Islet precursor cell (in vitro differentiated cells): ENCODE measurements at places on chromosomes 6 and 20.

DNA sequence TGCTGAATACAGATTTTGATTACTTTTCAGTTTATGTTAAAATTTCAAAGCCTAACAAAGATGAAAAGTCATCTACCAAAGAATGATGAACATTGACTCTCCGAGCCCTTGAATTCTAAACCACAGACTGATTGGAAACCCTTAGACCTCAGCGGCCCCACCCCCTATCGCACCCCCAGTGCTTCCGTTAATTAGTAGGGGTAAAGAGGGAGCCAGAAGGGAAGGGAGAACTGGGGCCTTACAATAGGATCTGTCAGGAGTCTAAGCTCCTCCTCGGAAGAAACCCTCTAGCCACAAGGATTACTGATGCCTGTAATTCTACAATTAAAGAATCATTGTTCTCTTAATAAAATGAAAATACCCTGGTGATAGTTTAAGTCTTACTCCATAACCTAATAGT lies 79.7 kb upstream of the JARID2 start:
- DNase-seq: no peak

- no peak for DNase-seq
Observed at GRCh38 chr6:15355683-15356099, 109.8 kb downstream of the JARID2 start.

- no peak for DNase-seq
Observed at GRCh38 chr6:30135147-30135546, 793 bp upstream of the TRIM40 start.

- DNase-seq: no peak
Observed at GRCh38 chr20:8076306-8077136, 55.5 kb upstream of the PLCB1 start.

- DNase-seq: no peak
Observed at GRCh38 chr6:100467129-100468015, 2.7 kb upstream of the SIM1 start.

DNA sequence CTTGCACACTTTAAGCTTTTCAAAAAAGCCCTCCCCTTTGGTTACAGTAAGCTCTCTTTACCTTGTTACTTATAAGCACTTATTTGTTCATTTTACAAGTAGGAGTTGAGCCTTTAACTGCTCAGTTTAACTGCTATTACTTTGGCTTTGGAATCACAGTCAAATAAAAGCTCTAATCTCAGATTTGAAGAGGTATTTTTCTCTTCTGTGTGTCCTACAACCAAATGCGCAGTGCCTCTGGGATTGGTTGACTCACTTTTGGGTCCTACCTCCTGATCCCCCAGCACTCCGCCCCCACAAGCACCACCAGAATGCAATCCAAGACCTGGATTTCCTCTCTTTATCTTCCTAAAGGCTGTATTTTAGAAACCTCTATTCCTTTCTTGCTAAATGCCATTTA lies 2.5 kb downstream of the NCOA7 start:
- DNase-seq: no peak

DNA sequence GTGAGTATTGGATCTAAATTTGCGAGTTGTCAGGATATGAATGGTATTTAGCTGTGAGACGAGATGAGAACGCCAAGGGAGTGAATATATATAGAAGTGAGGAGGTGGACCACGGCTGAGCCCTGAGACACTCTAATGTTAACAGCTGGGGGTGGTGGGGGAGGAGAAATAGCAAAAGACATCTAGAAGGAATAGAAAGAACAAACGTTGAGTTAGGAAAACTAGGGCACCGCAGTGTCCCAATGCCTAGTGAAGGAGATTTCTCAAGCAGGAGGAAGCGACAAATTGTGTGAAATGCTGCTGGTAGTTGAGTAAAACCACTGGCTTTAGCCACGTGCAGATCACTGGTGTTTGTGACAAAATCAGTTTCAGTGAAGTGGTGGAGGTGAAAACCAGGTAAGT lies 56.9 kb downstream of the CD164 start:
- DNase-seq: no peak
